Urinary bladder (tissue), 4 donors: ENCODE measurements at places on chromosomes 16 and 17.
A peak's percentile ranks its signal among the peaks of the same experiment; 100 is the strongest.

GRCh38 chr17:19399750-19400450, 11.1 kb upstream of the RNF112 start:
- DNase-seq = no peak

DNA sequence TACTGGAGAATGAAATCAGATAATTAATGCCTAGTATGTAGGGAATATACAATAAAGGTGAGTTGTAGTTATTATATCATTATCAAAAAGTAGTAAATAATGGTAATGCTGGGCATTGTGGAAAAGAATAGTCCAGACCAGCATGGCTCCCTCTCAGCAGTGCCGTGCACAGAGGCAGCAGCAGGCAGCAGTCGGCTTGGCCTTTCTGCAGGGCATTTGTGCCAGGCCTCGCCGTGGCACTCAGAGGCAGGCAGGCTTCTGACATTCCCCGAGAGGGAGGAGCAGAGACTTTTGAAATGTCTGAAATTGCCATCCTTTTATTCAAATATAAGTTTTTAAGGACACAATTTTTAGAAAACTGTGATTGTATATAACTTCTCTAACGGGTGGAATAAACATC, 15.0 kb downstream of the KIAA0513 start:
- no peak for DNase-seq

DNA sequence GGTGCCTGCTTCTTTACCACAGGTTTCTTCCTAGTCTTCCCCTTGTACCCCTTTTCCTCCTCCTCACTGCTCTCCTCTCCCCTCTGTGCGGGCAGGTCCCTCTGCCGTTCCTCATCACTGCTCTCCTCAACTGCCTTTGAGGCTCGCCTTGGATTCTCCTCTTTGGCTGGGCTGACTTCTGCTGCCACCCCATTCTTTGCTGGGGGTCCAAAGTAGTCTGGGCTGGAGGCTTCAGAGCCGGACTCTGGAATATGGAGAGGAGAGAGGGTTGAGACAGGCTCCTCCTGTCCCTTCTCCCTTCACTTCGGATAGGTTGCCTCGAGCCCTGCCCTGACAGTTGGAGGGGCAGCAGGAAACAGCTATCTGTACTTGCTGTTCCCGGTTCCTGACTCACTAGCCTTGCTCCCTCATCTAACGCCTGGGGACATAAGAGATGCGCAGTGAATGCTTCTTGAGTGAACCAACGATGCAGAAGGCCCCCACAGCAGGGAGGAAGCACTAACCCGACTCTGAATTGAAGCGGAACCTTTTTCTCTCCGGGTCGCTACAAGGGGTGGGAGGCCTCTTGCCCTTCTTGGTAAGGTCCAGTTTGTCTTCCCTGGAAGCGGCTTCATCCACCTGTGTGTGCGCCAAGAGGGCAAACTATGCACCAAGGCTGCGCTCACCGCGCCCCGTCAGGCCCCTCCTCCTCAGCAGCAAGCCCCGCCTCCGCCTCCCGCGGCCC, 655 bp downstream of the HIRIP3 start:
- no peak for DNase-seq

DNA sequence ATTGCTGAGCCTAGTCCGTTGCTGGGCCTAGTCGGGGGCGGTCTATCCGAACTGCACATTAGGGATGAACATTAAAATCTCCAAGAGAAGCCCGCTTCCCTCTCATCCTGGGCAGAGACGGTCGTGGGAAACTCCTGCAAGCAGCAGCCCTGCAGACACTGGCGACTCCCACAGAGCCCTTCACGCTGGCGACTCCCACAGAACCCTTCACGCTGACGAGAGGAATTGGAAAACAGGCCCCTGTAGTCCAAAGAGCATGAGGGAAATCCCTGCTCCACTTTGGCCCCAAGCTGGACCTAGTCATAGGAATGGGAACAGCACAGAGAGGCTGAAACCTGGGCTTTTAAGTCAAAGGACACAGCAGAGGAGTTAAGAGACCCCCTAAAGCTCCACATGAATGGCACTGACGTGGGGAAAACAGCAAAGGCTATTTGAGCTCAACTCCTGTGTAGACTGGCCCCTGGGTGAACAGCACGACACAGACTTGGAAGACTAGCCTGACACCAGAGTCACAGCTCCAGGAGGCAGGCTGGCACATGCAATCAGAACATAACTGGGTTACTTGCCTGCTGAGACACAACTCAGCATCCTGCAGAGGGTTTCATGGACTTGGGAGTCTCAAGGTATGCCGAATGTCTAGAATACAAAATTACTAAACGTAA, 42.2 kb downstream of the WDR45B start:
- DNase-seq = no peak

- peak; percentile 83 for DNase-seq
Observed at GRCh38 chr17:74442670-74443515, 11.0 kb downstream of the GPRC5C start.

GRCh38 chr16:77404775-77405174, 30.1 kb downstream of the ADAMTS18 start:
- no peak for DNase-seq

DNA sequence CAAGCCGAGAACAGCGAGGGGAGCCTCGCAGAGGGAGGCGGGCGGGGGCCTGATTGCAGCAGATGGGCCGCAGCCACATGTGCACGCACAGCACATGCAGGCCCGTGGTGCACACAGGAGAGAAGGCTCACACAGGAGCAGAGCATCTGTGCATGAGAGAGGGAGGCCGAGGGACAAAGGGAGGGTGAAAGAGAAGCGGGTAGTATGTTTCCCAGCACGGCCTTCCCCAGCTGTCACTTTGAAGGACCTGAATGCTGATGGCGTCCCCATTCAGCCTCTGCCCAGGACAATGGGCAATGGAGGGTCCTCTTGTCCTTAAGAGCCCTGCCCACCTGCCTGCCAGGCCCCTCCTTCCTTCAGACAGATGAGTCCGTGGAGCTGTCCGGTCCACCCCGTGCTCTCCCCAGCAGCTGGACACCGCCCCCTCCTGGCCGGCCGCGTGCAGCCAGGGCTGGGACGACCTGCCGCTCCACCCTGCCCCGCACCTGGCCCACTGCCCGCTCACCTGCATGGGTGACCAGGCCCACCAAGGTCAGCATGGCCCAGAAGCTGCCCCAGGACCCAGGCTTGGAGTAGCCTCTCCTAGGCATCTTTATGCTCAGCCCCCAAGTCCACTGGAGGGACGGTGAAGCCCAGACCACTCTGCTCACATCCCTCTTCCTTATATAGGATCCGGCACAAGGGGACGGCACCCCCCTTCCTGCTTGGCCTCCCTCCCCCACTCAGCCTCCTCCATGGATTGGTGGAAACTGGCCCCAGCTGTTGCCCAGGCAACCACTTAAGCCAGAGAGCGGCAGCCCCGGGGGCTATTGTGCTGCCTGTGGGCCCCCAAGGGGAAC, at the start of gene BTBD17:
TSS of gene BTBD17 (minus strand) at position 639 of the 839 bp plus-strand sequence. CDS start at position 590, 49 bp downstream.
- DNase-seq = no peak

- DNase-seq = no peak
Observed at GRCh38 chr16:85310868-85311585, 198.8 kb upstream of the CIBAR2 start.

- DNase-seq = no peak
Observed at GRCh38 chr16:28062261-28062846, 1.2 kb downstream of the GSG1L start.

DNA sequence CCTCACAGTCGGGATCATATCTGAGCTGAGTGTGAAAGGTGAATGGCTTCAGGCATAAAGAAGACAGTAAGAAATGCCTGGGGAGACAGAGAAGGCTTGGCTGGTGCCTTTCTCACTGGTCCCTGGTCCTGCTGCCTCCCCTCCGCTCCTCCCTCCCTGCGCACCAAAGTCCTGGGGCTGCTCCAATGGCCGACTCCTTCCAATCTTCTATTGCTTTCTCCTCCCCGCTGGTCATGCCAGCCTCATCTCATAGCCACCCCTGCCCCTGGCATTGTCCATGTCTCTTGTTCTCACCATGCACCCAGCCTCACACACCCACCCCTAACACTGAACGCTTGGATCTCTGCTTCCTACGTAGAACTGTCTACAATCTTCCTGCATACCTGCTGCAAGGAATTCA, 18.0 kb downstream of the TLE7 start:
- DNase-seq = no peak

- no peak for DNase-seq
Observed at GRCh38 chr17:38507921-38508569, 79.8 kb downstream of the ARHGAP23 start.

- DNase-seq = no peak
Observed at GRCh38 chr17:82297280-82297713, 20.1 kb downstream of the CD7 start.

GRCh38 chr17:30336369-30337171, 2.7 kb upstream of the TMIGD1 start:
- DNase-seq = no peak

DNA sequence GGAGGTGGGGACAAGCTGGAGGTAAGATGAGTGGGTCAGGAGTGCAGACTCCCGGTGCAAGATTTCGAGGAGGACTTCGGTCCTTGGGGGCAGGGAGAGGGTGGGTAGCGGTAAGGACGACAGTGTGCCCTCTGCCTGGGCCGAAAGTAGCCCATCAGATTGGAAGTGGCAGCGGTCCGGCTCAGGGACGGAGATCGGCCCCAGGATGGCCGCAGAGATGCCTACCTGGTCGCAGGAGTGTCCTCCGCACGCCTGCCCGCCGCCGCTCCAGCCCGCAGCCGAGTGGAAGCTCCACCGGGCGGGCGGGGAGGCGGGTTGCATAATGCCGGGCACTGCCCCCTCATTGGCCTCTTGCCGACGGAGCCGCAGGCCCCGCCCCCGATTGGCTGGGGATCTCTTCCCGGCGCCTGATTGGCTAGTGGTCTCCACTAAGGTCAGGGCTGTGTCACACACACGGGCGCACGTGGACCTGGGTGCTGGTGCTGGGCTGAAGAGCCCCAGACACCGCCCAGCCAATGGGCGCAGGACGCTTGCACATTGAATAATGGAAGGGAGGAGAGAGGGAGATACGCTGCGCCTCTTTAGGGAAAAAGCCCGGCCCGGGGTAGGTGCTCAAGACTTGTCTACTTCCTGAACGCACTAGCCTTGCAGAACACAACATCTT, at the start of gene PER1:
TSS of gene PER1 (minus strand) at position 293 of the 664 bp plus-strand sequence. CDS start 1,698 bp downstream, outside the sequence.
- DNase-seq = peak; percentile 79

- no peak for DNase-seq
Observed at GRCh38 chr16:19168371-19169081, 486 bp downstream of the SYT17 start.

DNA sequence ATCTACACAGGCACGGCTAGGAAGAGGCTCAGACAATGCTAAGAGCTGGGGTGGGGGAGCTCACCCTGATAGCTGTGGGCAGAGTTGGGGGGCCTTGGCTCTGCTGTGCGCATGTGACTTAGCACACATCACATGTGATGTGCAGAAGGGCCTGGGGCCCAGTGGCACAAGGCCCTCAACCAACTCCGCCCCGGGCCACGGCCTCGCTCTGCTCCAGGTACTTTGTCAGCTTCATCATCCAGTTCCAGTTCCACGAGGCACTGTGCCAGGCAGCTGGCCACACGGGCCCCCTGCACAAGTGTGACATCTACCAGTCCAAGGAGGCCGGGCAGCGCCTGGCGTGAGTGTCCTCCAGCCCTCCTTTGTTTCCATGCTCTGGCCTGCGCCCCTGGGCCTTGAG, 19.3 kb downstream of the ACE start:
- no peak for DNase-seq

GRCh38 chr16:11094075-11094856, 149.9 kb downstream of the CLEC16A start:
- DNase-seq = no peak

GRCh38 chr17:75006653-75007052, 5.8 kb upstream of the MRPL58 start:
- DNase-seq = no peak

DNA sequence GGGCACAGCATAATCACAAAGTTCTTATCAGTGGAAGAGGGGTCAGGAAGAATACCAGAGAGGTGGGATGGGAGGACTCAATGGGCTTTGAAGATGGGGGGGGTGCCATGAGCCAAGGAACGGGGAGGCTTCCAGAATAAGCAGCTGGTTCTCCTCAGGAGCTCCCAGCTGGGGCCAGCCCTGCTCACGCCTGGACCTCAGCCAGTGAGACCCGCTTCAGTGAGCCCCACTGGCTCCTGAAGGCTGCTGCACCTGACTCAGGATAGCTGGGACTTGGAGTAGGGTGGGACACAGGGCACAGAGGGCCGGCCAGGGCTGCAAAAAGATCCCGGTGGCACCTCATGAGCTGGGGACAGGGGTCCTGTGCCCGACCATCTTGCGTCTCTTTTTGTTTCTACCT, 24.4 kb upstream of the ZC3H18 start:
- DNase-seq = no peak

- DNase-seq = no peak
Observed at GRCh38 chr17:41013181-41013580, 4.3 kb upstream of the KRTAP3-1 start.

GRCh38 chr17:75473246-75473645, 16.8 kb downstream of the TMEM94 start:
- DNase-seq = no peak

DNA sequence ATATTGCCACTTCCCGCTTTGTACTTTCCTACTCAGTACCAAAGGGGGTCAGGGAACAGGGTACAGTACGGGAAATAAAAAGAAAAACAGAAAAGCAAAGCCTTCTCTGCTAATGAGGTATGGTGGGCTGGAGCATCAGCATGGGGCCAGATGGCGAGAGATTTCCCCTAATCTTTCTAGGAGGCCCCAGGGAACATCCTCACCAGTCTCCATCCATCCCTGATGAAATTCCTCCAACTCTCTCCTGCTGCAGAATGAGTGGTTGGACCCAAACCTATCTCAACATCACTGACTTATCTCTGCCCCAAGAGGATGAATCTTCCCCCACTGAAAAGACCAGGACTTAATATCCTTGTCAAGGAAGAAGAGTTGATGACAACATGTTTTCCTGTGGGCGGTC, 185.6 kb downstream of the C16orf78 start:
- DNase-seq = no peak
